SK-MEL-5 (cell line): ENCODE measurements at places on chromosomes 1 and 21. TPM values are rescaled to one million over a fixed set of nuclear protein-coding genes. Genes with fewer than 3 reads are reported as not detected.

DNA sequence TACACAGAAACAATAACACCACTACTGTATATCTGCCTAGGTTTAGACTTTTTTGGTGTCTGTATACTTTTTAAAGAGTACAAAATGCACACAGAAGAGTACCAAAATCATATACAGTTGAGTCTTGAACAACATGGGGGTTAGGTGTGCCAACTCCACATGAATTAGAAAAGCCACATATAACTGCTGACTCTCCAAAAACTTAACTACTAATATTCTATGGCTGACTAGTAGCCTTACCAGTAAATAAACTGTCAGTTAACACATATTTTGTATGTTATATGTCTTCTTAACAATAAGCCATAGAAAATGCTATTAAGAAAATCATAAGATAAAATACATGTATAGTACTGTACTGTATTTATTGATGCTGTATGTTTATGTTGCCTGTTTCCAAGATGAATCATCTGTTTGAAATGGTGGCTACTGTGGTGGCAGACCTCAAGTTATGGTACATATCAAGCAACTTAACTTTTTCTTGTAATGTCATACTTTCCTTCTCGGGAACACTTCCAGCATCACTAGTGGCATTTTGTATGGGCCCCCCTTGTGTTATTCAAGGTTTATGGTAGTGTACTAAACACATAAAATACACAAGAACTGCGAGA, 71.2 kb downstream of the LHX4 start:
- no peak for DNase-seq

DNA sequence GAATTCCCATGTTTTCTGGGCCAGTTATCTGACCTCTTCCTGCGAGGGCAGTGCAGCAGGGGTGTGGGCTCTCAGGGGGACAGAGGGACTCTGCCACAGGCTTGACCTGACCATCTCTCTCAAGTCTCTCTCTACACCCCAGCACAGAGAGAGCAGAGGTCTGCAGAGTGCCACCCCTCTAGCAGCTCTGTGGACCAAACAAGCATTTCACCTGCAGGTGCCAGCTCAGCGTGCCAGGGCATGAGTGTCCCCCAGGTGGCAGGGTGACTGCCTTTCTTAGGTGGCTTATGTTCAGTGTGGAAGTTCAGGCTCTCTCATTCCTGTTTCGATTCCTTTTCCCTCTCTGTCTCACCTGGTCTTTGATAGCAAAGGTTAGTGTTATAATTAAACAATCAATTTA, 191.3 kb downstream of the CACNA1E start:
- no peak for DNase-seq

The OR2T34 gene
- not detected in 2 replicates for total RNA-seq

DNA sequence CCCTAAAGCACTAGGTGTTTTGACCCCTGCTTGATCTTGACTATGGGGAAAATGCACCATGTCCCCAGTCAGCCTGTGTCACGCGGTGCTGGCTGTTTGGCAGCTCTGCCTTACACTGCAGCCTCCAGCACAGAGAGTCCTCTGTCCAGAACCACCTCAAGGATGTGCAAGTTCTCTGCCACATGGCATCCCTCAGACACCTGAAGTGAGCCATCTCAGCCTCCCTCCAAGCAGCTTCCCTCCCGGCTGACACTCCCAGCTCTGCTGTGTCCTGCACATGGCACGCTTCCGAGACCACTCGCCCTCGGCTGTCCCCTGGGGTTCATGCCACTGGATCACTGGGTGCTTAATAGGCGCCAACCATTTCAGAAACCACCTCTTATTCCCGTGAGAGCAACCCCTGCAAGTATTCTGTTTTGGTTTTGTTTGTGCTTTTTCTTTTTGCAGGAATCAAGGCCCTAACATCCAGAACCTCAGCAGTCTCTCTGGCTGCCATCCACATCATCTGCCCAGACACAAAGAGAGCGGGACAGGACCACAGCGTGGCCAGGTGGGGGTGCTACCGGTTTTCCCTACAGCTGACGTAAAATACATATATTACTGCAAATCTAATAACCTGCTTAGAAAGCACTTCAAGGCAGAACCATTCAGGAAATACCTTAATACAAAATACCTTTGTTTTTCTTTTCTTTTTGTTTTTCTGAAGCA, 45.7 kb downstream of the CAPZB start:
- peak; percentile 54 for DNase-seq

DNA sequence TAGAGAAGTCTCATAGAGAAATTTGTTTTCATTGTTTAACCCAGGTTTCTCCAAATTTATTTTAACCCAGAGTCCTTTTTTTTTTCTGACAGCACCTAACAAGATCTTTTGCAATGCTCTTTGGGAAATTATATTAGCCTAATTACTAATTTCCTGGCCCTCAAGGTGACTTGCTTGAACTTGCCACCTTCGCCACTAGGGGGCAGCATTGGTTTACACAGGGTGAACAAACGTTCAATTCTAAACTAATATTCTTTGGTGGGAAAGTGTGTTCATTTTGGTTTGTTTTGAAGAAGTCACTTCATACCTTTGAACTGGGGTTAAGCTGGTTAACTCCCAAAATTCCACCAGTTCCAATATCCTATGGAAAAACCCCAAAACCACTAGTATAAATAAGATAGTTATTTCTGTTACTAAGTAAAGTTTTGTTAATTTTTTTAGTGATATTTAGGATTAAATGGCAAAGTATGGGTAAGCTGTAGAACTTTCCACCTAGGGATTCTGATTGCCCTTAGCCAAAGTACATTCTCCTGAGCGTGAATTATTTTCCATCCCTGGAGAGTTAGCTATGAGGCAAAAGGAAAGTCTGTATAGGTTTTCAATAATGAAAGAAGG, 13.0 kb downstream of the CCDC190 start:
- peak; percentile 73 for DNase-seq

The KRTAP12-4 gene
- not detected in 2 replicates for total RNA-seq

- no peak for DNase-seq
These were observed 146.5 kb upstream of the LYPLAL1 start for GRCh38 chr1:219027146-219027673.

DNA sequence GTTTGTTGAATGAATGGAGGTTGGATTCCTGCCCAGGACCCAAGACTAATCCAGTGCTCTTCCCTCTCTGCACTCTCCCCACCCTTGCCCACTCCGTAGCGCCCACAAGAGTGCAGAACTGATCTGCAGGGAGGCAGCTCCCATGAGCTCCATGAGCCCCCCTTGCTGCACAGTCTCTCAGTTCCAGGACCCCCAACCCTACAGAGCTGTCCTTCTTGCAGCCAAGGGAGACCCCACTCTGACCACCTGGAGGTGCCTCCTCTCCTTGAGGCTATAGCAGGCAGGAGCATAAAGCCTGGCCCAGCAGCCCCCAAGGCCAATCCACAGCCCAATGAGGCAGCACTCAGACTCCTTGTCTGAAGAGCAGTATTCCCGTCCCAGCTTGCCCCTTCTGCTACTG, 209.2 kb upstream of the ZC3H12A start:
- no peak for DNase-seq

The HES3 gene
- total RNA-seq: not detected in 2 replicates

- DNase-seq: no peak
These were observed 10.0 kb upstream of the MCOLN3 start for GRCh38 chr1:85058311-85058710.

The OR2T35 gene
- total RNA-seq: not detected in 2 replicates

DNA sequence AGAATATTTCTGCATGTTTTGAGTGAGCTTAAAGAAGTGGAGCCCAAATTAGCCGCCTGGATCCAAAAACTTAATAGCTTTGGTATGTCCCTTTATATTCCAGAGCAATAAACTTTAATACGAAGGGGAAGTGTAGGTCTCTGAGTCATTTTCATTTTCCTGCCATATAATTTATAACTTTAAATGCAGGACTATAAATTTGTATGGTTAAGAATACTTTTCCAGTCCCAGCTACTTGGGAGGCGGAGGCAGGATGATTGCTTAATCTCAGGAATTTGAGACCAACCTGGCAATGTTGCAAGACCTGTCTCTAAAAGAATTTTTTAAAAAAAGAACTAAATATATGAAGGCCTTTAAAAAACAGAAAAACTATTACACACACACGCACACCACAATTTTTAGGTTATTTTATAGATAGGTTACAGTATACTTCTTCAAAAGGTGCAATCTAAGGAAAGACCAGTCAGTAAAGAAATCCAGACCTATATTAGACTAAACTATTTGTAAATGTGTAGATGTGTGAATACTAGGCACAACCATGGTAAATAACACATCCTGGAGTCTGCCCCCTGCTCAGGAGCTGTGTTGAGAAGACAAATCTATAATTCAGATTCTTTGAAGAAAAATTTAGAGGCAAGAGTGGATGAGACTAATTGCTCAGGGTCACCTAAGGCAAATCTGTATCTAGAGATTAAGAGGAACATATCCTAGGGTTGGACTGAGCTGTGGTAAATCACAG, 80.3 kb downstream of the TTC3 start:
- DNase-seq: no peak

DNA sequence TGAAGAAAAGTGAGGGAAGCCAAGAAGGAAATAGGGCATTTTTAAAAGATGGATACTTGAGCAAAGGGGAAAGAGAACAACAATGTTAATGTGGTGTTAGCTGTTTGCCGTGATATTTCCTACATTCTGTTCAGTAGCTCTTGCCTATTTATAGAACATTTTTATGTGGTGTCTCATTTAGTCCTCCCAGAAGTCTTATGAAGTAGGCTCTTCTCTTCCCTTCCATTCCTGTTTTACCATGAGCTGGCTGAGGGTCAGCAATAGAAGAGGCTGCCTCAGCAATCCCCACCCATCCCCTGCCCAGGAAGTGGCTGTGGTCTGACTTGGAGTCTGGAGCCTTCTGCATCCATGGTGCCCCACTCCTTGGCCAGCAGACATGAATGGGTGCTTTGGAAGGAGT, 60.1 kb downstream of the KIAA0040 start:
- no peak for DNase-seq

DNA sequence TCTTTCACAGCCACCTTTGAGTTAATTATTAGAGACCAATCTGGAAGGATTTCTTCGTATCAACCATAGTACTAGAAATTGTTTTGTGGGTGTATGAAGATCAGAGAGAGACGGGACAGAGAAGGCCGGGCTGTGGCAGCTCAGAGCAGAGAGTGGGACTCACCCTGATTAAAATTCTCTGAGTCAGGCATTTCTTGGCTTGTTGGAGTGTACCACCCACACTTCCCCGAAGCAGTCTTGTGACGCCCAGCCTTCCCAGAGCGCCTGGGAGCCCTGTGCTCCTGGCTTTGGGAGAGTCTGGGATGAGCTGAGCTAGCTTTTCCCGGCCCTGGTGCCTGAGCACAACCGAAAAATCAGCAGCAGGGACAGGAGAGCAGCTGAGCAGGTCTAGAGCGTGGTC, 19.4 kb downstream of the PLEKHM2 start:
- DNase-seq: peak; percentile 65

GRCh38 chr1:117635805-117636204, 30.0 kb downstream of the TENT5C start:
- DNase-seq: no peak

- DNase-seq: no peak
These were observed 7.5 kb downstream of the KIF1B start for GRCh38 chr1:10217748-10218441.

The CYP4A22 gene
- not detected in 2 replicates for total RNA-seq

DNA sequence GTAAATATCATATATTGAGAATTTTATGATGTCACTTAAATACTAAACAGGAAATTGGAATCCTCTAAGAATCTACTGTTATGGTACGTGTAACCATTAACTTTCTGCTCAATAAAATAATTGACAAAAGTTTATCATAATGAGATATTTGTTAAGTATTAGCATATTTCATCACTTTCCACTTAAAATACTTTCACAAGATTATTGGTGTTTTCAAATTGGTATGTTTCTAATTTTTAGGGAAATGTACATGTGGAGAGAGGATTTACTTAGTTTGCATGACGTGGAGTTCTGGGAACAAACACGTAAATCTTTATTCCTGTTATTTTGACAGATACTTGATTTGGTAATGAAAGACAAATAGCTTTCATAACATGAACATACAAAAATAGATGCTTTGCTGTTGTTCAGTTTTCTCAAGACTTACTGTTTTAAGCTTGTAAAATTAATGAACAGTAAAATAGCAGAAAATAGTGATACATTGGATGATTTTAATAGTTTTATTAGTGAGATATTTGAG, 1.6 kb downstream of the SRSF11 start:
- no peak for DNase-seq

- DNase-seq: no peak
These were observed 3.2 kb upstream of the UBASH3A start for GRCh38 chr21:42400525-42400924.

GRCh38 chr1:36324353-36324703, 883 bp upstream of the EVA1B start:
- DNase-seq: no peak

DNA sequence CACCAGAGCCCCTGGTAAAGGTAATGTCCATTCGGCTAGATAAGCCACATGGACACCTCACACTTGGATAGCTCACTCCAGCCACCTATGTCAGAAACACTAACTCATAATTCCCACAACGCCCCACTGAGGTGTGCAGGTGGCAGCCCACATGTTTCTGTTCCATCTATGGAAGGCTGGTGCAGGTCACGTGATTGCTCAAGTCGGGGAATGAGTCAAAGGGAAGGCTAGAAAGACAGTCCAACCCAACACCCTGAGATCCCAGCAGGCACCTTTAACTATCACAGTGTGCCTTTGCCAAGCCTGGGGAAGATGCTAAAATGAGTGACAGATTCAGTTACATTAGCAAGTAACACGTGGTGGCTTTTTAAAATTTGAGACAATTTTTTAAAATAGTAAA, 45.3 kb upstream of the KCNE1 start:
- no peak for DNase-seq

- no peak for DNase-seq
These were observed 65.5 kb downstream of the PRRX1 start for GRCh38 chr1:170729225-170730002.

DNA sequence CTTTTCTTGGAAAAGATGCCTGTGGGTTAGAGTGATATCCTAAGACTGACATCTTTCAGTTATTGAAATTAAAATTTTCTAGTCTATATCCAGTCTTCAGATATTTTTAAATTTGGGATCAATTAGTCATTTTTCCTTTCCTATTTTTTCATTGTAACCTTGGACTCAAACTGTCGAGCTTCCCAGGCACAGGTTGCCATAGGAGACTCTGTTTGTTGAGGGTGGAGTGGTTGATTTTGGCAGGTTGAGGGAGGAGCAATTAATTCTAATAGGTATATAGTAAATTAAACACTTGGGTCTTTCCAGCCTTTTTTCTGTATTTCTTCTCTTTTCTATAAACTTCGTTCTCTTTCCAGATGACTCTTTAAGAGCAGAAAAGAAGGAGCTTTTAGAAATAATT, 326.8 kb downstream of the ASTN1 start:
- no peak for DNase-seq

DNA sequence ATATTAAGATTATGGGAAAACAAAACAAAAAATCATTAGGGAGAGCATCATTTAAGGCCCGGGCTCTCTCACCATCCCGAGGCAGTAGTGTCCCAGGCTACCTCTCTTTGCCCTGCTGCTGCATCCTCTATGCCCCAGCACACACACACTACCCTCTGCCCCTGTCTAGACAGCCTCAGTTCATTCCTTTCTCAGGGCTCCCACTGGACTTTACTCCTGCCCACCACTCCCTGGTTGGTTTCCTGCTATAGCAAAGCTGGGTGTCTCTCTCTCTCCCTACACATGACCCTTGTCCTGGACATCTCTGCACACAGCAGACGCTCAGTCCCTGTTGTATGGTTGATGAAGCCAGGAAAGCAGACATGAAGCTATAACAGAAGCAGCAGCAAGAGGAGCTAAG, 30.7 kb downstream of the GNG12 start:
- no peak for DNase-seq
